ENCODE measurements at places on chromosomes 11 and 22.
A peak's percentile ranks its signal among the peaks of the same experiment; 100 is the strongest.

DNA sequence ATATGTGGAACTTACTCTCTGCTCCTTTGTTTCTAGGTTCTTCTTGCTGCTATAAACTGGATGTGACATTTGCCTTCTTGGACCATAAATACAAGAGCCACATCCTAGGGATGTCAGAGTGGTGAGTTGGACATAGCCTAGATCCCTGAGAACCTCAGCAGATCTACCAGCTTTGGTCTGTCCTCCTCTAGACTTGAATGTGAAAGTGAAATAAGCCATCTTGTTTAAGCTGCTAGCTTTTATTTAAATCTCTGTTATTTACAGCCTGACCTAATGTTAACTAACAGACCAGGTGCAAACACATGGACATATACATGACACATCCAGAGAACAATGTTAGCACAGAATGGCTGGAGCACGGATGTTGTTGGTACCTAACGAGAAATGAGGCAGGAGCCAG lies 36.0 kb downstream of the SLN start:
- no peak for DNase-seq

- no peak for DNase-seq
Observed at GRCh38 chr22:46934746-46935491, 172.5 kb downstream of the TBC1D22A start.

- DNase-seq = no peak
Observed at GRCh38 chr22:46511151-46512038, 26.0 kb downstream of the CELSR1 start.

- DNase-seq = no peak
Observed at GRCh38 chr11:35419830-35420333, 524 bp upstream of the SLC1A2 start.

- no peak for DNase-seq
Observed at GRCh38 chr11:95144313-95145235, 54.9 kb downstream of the ENDOD1 start.

GRCh38 chr11:27208846-27209245 lies 154.2 kb downstream of the CCDC34 start:
- DNase-seq = no peak

DNA sequence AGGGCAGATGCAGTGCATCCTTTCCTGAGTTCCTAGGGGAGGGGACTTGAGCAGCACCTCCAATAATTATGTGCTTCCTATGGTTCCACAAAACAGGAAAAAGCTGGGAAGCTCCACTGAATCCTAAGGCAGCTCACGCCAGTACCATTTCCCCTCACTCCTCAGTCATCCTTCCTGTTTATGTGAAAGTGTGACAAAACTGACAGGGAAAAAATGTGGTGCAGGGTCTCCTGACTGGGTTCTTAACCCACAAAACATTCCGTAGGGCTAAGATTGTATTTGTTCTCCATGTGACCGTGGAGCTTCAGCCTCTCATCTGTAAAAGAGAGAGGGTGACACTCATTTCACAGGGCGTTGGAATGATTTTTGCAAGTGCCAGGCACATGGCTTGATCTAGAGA lies 12.2 kb upstream of the LYVE1 start:
- no peak for DNase-seq

DNA sequence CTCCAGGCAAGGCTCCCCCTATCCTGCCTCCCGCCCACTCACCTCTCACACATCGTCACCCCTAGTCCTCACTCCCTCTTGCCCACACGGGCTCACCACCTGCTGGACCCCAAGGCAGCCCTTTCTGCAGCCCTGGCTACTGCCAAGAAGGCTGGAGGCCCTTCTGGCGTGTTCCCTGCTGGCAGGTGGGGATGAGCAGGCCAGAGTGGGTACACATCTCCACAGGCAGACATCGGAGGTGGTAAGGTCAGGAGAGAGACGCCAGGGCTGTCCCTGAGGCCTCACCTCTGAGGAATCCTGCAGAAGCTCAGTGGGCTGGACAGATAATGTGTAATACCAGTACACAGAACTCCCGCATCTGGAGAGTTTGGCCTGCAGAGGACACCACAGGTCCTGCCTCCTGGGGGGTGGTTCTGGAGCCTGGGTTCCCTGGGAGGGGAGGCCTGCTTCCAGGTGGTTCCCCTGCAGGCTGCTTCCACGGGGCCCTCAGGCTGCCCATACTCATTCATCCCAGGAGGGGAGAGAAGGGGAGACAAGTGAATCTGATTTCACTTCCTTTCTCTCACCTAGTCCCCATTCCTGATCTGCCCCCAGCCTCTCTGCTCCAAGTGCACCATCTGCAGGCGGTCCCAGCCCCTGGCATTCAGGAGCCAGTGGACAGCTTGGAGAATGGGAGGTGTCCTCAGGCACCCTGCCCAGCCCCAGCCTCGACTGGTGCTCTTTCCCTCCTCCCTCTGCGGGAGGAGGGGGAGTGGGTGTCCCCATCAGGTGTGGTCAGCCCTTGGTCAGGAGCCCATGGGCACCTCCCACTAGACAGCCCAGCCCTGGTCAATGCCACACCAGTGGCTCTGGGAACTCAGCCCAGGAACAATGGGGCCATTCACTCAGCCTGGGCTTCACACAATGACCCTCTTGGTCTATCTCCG lies 6.1 kb upstream of the CHST1 start:
- no peak for DNase-seq

DNA sequence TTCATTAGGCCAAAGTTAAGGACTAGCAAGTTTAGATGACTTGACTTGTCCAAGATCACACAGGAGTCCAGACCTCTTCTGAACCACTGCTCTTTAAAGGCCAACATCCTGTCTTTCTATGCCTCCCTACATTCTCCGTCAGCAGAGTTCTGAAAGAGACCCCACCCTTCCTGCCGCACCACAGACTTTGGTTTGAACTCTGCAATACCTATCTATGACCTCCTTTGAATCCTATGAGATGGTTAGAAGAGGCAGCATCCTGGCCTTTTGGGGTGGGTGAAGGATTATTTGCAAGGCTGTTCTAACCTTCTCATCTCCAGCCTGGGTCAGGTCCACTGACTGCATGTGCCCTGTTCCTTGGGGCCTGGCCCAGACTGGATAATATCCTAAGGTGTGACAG lies 4.3 kb upstream of the RRM1 start:
- DNase-seq = no peak

DNA sequence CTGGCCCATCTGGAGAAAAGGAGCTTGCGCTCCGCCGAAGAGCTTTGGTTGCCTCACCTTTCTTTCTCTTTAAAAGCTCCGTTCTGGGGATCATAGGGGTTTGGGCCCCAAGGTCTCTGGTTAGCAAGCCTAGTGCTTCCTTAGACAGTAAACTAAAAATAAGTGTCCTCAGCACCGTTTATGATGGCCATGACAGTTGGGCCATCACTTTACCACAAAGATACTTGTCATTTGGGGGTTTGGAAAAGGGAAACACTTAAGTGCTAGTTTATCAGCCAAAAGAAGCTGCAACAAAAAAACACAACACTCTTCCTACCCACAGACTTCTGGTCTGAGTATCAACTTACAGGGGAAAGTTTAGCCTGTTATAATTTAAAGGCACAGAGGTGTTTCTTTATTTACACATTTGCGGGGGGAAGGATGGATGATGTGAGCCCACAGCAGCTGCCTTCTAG lies 88.4 kb upstream of the CD44 start:
- DNase-seq = peak; percentile 60

- DNase-seq = no peak
Observed at GRCh38 chr11:127039591-127039990, 39.0 kb upstream of the KIRREL3 start.

- DNase-seq = peak; percentile 74
Observed at GRCh38 chr11:64688534-64688982, 34.4 kb downstream of the NRXN2 start.

GRCh38 chr11:114187173-114187572 lies 109.0 kb upstream of the NNMT start:
- no peak for DNase-seq
